Pons (tissue), 1 donor: ENCODE measurements at places on chromosomes 2 and 18.

- DNase-seq: peak; percentile 57
Measured at GRCh38 chr18:6281874-6282273, 132.8 kb downstream of the L3MBTL4 start.

GRCh38 chr18:27030421-27030820, 154.7 kb downstream of the CHST9 start:
- peak; percentile 9 for DNase-seq

- DNase-seq: no peak
Measured at GRCh38 chr2:59690849-59691248, 862.6 kb downstream of the BCL11A start.

GRCh38 chr2:152657043-152657442, 60.2 kb downstream of the PRPF40A start:
- DNase-seq: no peak

- no peak for DNase-seq
Measured at GRCh38 chr2:108594982-108595464, 60.8 kb downstream of the LIMS1 start.
